ENCODE measurements at places on chromosomes 11 and 22. TPM values are rescaled to one million over a fixed set of nuclear protein-coding genes. Genes with fewer than 3 reads are reported as not detected.

DNA sequence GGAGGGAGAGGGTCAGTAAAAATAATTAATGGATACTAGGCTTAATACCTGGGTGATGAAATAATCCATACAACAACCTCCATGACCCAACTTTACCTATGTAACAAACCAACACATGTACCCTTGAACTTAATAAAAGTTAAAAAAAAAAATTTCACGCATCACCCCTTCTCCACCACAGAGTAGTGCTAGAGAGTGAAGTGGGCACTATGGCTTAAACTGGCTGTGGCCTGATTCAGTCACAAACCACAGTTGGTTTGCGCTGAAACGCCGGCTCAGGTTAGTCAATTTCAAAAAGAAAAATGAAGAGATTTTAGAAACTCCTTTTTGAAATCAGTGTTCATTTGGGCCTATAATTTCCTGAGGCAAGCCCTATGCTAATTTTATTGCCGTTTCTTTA lies 144.3 kb downstream of the TRPC6 start:
- no peak for DNase-seq

GRCh38 chr11:125671561-125671960 lies 9.1 kb downstream of the ACRV1 start:
- DNase-seq: no peak

DNA sequence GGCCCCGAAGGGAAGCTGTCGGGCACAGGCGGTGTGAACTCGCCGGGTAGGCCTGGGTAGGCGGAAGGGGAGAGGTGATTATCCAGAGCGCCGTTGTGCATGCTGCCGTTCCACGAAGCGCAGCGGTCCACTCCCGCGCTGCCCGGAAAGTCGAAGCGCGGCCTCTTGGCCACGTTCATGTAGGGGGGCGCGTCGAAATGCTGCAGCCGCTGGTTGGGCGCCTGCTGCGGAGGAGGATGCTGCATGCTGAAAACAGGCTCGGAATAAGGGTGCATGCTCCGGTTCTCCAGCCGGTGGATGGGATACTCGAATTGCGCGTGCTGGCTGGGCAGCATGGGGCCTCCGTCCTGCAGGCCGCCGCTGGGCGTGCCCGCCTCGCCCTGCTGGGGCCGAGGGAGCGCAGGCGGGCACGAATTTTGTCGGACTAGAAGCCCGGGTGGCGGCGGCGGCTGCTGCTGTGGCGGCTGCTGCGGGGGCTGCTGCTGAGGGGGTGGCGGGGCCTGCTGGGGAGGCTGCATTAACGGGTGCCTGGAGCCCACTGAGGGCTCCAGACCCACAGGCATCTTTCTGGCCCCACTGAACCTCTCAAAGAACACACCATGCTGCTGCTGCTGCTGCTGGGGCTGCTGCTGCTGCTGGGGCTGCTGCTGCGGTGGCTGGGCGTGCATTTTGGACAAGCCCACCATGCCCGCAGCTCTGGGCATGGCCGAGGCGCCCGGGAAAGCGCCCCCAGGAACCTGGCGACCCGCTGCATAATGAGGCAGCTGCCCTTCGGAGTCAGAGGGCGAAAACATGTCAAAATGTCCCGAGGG lies 2.3 kb downstream of the MN1 start:
- DNase-seq: no peak

GRCh38 chr11:66728038-66728692 lies 851 bp downstream of the SPTBN2 start:
- DNase-seq: no peak

DNA sequence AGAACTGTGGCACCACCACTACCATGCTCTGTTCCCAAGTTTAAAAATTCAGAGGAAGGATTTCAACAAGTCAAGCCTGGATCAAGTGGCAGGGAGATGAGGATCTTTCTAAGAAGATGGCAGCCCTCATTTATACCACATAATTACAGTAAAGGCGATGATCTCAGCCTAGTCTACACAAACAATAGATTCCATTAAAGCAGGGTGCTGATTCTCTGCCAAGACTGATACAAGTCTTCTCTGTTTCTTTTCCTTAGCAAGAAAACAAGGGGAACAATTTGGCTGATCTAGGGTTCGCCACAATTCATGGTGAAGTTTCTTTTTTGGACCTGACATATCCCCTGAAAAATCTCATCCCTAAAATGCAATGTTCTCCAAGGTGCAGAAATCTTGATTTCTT lies 73.9 kb downstream of the PPFIBP2 start:
- no peak for DNase-seq

DNA sequence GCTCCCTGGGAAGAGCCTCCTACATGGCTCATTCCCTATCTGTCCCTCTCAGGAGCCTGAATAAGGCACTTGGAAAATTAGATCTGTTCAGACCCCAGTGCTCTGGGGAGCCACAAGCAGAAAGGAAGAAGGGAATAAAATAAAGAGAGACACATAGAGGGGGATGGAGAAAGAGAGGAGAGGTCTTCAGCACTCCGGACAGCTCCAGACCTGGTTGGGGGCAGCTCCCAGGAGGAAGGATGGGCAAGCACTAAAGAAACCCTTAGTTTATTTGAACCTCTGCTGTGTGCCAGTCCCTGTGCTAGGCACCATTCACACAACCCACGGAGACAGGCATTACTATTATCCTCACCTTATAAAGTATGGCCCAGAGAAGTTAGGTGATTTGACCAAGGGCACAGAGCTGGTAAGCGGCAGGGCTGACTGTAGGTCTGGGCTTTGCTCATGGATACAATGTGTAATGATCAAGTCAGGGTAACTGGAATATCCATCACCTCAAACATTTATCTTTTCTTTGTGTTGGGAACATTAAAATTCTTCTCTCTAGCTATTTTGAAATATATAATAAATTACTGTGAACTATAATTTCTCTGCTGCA lies 53.7 kb upstream of the LRRC32 start:
- DNase-seq: no peak

GRCh38 chr22:46569848-46570695 lies 32.7 kb upstream of the CELSR1 start:
- no peak for DNase-seq

- no peak for DNase-seq
Measured at GRCh38 chr11:96869207-96869606, 479.4 kb downstream of the JRKL start.

DNA sequence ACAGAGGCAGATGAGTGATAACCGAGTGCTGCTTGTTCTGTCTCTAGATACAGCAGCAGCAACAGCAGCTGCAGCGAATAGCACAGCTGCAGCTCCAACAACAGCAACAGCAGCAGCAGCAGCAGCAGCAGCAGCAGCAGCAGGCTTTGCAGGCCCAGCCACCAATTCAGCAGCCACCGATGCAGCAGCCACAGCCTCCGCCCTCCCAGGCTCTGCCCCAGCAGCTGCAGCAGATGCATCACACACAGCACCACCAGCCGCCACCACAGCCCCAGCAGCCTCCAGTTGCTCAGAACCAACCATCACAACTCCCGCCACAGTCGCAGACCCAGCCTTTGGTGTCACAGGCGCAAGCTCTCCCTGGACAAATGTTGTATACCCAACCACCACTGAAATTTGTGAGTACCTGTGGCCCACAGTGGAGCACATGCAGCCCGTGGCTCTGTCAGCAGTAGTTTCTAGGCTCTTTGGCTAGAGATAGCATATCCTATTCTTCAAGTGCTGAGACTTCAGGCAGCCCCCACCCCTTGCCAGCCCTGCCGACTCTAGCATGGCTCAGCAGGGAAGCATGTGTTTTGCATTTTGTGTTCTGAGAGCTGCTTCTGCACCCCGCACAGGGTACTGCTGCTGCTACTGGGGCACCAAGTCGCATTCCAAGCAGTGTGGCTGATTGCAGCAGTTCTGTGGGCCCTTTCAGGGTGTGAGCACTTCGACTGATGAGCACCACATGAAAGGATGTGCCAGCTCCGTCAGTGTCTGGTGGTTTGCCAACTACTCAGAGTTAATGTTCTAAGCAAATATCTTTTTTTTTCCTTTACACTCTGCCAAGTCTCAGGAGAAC lies 59.2 kb downstream of the MED15 start:
- DNase-seq: peak; percentile 51

- DNase-seq: no peak
Measured at GRCh38 chr22:27870234-27871191, 48.5 kb downstream of the PITPNB start.

DNA sequence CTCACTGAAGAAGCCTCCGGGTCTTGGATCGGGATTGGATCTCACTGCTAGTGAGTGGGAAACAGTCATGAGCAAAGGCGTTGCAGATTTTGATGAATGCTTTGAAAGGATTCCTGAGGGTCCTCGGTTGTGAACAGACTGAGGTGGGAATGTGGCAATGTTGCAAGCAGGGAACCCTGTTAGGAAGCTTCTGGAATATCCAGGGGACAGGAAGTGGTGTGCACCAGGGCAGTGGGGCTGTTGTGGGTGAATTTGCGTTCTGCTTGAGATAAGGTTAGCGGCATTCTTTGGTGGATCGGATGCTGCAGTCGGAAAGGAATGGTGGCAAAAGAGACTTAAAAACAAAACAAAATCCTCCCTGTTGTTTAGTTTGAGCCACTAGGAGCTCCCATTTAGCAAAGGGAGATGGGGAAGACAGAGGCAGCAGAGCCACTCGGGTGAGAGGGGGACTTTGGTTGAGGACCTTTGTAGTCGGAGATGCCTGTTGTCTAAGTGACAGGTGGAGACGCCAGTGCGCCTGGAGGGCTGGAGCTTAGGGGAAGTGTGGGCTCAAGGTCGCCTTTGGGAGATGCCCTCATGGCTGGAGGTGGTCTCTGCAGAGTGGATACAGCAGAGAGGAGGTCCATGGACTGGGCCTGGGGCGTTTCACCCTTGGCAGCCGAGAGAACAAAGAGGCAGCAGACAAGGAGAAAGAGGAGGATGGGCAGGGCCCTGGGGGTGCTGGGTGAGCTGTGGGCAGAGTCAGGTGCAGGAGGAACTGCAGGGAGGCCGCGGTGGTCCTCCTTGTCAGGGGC lies 37.6 kb downstream of the CSF2RB start:
- DNase-seq: no peak

DNA sequence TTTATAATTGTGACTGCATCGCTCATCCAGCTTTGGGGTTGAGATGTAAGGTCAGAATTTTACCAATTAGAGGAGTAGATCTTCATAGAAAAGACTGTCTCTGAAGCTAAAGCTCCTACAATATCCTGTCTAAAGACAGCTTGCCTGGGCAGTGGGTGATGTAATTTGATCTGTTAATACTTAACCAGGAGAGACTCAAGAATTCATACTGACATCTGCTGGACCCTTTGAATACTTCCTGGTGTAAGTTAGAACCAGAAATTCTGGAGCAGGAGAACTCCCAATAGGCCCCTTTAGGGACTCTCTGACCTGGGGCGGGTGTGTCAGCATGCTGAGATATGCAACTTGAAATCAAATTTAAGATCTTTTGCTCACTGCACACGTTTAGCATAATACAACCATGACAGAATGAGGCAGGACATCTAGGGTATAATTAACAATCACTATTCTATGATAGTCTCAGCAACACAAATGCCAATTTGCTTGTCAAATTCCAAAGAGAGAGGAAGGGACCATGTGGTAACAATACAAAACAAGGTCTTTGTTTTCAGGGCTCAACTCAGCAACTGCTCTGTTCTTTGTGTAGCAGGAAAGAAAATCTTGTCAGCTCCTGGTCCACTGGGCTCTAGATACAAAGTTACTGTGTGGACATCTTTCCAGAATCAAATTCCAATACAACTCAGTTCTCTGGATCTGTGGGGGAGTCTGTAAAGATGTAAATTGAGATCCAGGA lies 143.9 kb downstream of the INSC start:
- DNase-seq: no peak

DNA sequence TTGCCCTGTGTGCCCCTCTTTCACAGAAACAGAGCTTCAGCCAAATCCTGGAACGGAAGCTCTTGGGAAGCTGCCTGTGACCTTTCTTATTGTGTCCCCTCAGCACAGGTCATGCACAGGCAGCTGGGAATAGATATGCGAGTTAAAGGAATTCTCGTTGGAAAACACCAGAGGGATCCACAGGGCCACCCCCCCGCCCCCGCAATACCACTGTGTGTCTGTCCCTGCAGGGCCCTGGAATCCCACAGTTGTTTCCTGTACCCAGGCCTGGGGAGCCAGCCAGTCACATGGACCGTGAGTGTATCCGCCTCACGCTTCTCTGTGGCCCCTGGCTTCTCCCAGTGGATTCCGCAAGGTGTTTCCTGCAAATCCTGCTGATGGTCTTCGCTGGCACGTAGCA lies 29.0 kb downstream of the TIMP3 start:
- no peak for DNase-seq

DNA sequence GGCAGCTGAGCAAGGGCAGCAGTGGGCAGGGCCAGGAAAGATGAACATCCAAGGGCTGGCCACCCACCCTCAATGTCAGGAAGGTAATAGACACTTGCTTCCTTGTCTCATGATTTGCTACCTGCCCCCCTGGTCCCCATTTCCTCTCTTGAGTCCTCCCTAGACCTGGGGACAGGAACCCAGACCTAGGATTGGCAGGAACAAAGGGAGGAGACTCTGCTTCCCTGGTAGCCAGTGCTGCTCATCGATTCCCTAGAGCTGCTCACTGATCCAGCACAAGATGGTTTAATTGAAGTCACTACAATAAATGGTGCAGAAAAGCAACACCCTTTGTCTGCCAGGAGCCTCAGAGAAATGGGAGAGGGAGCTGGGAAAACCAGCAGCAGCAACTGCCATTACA lies 67.8 kb upstream of the CHST1 start:
- DNase-seq: no peak

- DNase-seq: no peak
Measured at GRCh38 chr11:79108851-79109250, 332.0 kb downstream of the TENM4 start.

- DNase-seq: peak; percentile 28
Measured at GRCh38 chr11:37811349-37811748, 1213.3 kb upstream of the RAG2 start.

DNA sequence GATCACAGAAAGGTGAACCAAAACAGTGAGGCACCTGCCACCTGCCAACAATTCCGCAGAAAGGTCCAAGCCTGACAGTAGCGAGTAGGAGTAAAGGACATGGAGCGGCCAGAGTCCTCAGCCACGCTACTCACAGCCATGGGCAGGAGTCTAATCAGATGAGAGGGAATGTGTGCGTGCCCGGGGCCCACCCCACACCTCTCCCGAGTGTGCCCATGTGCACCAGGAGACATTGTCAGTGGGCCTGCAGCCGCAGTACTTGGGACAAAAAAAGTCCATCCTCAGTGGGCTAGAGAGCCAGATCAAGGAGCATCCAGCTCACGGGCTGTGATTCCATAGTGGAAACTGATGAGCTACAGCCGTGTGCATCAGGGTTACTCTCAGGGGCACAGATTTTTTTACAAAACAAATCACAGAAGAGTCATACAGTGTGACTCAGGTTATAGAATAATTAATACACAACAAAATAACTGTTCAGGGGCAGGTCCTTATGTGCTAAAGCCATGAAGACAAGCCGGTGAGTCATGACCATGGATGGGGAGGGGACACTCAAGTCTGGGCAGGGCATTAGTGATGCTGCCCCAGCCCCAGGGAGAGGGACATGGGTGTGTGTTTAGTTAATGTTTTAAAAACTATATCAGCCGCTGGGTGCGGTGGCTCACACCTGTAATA lies 12.0 kb downstream of the SART1 start:
- DNase-seq: no peak

GRCh38 chr11:64216879-64217278 lies 9.1 kb downstream of the TRPT1 start:
- DNase-seq: no peak

MPPED2 gene
- total RNA-seq: not detected

PTS gene
- 27.8 TPM for total RNA-seq

PDGFD gene
- total RNA-seq: 1.9 TPM

FBLN1 gene
- 29.8 TPM for total RNA-seq

PDGFB gene
- 1.8 TPM for total RNA-seq

OR8A1 gene
- total RNA-seq: not detected

Measured in Peyer's patch (tissue), 4 donors.